Fibroblast of lung (primary cell): ENCODE measurements at places on chromosomes 11 and 22. TPM values are rescaled to one million over a fixed set of nuclear protein-coding genes. Genes with fewer than 3 reads are reported as not detected.
A peak's percentile ranks its signal among the peaks of the same experiment; 100 is the strongest.

- no peak for DNase-seq
Measured at GRCh38 chr11:44923806-44924205, 26.9 kb downstream of the TP53I11 start.

DNA sequence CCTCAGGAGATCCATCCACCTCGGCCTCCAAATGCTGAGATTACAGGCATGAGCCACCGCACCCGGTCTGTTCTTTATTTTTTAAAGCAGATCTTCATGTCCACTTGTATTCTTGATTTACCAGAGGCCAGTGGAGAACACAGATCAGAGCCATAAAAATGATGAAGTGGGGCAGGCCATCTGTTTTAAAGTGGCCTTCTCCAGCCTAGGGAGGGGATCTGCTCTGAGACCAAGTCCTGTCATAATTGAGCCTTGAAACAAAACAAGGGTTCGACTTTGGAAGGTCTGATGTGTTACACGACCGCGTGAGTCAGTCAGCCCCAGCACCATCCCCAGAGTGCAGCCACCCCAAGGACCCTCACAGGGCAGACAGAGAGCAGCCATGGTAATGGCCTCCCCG lies 27.5 kb downstream of the ABCC8 start:
- DNase-seq = no peak

GRCh38 chr11:32510039-32510438 lies 73.6 kb upstream of the EIF3M start:
- DNase-seq = no peak

- no peak for DNase-seq
Measured at GRCh38 chr11:37858398-37858797, 1260.4 kb upstream of the RAG2 start.

GRCh38 chr11:72676861-72677341 lies 2.7 kb upstream of the PDE2A start:
- DNase-seq = peak; percentile 44

- DNase-seq = no peak
Measured at GRCh38 chr11:59999691-60000090, 17.3 kb upstream of the OOSP4B start.

- no peak for DNase-seq
Measured at GRCh38 chr22:29115682-29116288, 43.0 kb downstream of the KREMEN1 start.

DNA sequence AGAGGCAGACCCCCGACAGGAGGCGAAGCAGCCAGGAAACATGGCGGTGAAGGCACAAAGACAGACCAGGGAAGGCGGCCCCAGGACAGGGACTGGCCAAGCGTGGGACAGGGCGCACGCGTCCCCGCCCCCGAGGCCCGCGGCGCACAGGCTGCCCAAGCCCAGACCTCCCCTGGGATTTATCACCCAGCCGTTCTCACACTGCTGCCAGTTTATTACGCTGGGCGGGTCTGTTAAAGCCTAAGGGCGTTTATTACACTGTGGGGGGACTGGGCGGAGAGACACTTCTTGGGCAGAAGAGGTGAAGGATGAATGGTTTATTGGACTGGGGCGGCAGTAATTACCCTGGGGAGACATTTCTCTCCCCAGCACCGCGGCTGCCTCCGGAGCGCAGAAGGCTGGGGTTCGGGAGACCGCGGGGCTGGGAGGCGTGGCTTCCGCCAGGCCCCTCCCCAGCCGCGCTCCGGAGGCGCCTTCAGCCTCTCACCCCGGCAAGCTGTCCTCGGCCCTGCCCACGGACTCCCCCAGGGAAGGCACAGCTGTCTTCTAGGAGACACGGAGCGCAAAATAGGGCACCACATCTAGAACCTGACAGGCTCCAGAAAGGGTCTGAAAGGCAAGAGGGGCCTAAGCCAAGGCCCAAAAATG lies 47.1 kb downstream of the SLC22A12 start:
- no peak for DNase-seq

- DNase-seq = no peak
Measured at GRCh38 chr22:45261407-45262088, 20.9 kb upstream of the KIAA0930 start.

DNA sequence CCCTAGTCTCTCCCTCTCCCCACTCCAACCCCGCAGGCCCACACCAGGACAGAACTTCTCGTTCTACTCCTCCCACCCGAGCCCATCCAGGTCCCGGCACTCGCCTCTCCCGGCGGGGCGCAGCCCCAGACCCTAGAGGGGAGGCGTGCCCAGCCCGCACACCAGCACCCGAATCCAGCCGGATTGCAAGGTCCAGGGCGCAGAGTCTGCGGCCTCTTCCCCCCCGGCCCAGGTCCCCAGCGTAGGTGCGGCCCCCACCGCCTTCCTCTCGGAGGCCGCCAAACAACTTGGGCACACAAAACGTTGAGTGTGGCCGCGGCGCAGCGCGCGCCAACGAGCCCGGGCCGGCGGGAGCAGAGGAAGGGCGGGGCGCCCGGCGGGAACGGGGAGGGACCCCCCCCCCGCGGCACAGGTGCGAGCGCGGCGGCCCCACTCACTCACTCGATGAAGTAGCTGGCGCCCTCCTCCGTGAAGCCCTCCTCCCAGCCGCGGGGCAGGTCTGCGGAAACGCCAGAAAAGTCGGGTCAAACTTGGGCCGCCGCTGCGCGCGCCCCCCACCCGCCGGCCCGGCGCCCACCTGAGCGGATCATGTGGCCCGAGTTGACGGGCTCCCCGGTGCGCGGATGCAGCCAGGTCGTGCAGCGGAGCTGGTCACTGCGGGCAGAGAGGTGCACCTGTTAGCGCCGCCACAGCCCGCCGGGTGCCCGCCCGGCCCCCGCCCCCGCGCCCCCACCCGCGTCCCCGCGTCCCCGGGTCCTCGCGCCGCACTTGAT lies 480 bp downstream of the PLEKHA7 start:
- DNase-seq = peak; percentile 11

DNA sequence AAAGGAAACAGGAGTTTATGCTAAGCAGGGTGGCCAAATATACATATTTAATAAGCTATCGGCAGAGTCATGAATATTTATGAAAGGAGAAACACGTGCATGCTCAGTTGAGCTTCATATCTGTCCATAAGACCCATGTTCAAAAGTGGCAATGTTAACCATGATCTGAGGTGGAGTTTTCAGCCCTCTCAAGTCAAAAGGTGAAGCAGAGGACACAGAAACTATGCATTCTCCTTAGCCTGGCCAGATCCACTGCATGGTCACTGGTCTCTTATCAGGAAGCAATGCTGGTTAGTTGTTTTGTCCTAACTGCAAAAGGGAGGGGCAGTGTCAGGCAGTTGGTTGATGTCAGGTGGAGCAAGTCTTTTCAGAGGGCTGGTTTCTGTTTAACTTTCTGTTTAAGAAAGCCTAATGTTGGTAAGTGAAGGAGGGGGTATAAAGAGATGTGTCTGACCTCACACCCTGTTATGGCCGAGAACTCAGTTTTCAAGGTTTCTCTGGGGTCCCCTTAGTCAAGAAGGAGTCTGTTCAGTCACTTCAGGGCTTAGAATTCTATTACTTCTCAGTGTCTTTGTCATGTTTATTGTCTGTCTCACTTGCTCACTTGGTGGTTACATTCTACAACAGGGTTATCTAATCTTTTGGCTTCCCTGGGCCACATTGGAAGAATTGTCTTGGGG lies 5.5 kb upstream of the SELENOH start:
- DNase-seq = no peak

DNA sequence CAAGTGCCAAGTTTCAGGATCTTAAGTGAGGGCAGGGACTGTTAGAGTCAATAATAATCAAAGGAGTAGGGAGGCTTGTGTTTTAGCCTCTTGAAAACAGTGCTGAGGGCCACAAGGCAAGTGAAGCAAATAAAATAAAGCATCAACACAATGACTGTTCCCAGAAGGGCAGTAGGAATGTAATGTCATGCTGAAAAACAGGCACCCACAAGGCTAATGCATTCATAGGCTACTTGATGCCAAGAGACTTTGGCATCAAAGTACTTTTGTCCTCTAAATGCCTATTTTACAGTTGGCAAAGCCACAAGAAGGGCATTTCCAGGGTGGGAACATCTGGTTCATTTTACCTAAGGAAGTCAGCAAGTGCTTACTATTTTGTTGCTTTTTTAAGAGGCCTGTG lies 22.9 kb downstream of the RAB39A start:
- no peak for DNase-seq

GRCh38 chr11:79018371-79018849 lies 422.4 kb downstream of the TENM4 start:
- DNase-seq = peak; percentile 98

- DNase-seq = no peak
Measured at GRCh38 chr11:32332990-32333319, 102.4 kb downstream of the WT1 start.

DNA sequence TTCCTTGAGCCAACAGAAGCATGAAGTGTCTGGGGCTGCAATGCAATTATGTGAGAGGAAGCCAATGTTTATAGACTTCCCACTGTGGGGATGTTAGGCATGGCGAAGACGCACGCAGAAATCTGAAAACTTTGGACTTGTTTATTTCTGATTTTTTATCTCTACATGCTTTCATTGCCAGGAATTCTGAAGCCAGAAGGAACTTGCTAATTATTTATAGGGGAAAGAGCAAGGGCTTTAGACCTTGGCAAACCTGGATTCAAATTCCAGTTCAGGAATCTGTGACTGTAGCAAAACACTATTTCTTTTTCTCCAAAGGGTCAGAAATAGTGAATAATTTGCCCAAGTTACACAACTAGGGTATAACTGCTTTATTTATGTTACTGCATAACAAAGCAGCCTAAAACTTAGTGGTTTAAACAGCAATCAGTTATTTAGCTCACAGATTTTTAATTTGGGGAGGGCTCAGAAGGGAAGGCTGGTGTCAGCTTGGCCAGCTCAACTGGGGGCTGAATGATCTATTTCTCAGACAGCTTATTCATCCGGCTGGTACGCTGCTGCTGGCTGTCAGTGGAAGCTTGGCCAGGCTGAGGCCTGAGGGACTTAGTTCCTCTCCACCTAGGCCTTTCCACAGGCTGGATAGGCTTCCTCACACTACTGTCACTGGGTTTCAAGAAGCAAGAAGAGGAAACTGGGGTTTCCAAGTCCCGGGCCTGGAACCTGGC lies 1.9 kb upstream of the OR6Q1 start:
- DNase-seq = peak; percentile 66

- DNase-seq = no peak
Measured at GRCh38 chr22:24542641-24543040, 12.3 kb downstream of the GUCD1 start.

- no peak for DNase-seq
Measured at GRCh38 chr22:28658448-28658847, 21.2 kb downstream of the TTC28 start.

GRCh38 chr22:50227579-50228215 lies 17.1 kb downstream of the TUBGCP6 start:
- DNase-seq = no peak

DNA sequence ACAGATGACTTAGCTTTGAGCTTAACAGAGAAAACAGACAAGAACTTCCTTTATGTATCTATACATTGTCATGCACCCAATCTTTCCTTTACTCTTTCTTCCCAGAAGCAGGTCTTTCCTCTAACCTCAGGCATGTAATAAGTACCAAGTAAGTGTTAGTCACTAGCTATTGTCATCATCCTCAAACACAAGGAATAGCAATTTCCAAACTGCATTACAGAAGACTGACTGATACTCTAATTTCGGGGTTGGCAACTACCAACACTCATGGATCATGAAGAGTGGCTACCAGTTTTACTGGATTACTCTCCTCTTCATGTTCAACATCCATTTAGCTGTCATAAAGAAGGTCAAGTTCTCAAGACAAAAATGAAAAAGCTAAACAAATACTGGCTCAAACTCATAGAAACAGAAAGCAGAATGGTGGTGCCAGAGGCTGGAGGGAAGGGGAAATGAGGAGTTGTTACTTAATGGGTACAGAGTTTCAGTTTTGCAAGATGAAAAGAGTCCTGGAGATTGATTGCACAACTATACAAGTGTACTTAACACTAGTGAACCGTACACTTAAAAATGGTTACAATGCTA lies 111.6 kb downstream of the SIK3 start:
- DNase-seq = peak; percentile 94

- no peak for DNase-seq
Measured at GRCh38 chr11:104291646-104292045, 127.7 kb upstream of the PDGFD start.

Gene GRAP2
- not detected in 2 replicates for polyA plus RNA-seq

Gene RIMBP3B
- polyA plus RNA-seq = 0.02 and 0.03 TPM in 2 replicates

Gene PGAP2
- polyA plus RNA-seq = 12.8 and 18.9 TPM in 2 replicates

Gene HTR3A
- polyA plus RNA-seq = not detected in 2 replicates

Gene ART1
- polyA plus RNA-seq = not detected in 2 replicates
